Peyer's patch (tissue), 4 donors: ENCODE measurements at places on chromosomes 4 and X.

GRCh38 chr4:101356928-101357327, 9.6 kb upstream of the PPP3CA start:
- no peak for DNase-seq

DNA sequence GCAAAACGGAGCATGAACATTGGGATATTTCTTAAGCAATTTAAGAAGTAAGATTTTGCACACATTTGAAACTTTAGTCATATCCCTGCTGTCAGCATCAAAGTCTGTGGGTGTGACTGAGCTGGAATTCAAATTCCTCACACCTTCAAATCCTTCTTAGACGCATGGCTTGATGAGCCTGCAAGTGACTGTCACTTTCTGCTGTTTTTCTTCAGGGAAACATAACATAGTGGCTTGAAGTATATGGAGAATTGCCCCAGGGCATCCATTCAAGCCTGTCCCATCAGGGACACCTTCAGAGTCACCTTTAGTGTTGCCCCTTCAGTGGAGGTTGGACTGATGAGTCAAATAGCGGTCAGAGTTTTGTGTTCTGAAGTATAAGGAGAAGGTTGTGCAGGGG, 17.4 kb downstream of the FHDC1 start:
- no peak for DNase-seq

- DNase-seq = no peak
These were observed 65.3 kb downstream of the CLNK start for GRCh38 chr4:10619220-10619619.

- no peak for DNase-seq
These were observed 349.0 kb downstream of the MID1IP1 start for GRCh38 chrX:39150220-39150619.

DNA sequence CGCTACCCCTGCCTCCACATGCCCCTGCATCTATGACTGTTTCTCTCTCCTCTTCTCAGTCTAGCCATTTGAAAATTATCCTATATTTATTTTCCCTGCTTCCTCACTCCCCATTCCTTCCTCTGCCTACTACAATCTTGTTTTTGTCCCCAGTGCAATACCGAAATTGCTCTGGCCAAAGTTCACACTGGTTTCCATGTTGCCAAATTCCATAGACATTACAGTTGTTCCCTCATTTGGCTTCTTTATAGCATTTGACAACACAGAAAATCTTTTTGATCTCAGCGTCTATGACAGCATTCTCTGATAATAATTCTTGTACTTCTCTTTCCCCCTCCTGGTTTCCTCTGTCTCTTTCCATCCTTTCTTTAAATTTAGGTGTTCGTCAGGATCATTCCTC, 99.4 kb downstream of the GPR82 start:
- DNase-seq = no peak

DNA sequence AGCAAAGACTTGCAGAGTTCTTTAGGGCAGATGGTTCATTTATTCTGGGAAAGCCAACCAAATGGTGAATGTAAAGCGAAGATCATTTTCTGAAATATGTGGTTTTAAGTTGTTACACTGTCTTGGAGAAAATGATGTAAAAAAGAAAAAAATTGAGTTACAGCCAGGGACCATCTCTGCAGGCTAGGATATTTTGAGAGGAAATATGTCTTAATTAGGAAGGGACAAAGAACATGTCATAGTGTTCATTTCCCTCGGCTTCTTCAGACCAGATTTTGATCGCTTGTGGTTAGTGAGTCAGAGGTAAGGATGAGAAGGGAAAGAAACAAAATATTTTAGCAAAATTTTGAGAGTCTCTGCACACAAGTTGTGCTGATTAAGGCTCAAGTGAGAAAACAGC, 59.0 kb upstream of the C1QTNF7 start:
- DNase-seq = no peak

DNA sequence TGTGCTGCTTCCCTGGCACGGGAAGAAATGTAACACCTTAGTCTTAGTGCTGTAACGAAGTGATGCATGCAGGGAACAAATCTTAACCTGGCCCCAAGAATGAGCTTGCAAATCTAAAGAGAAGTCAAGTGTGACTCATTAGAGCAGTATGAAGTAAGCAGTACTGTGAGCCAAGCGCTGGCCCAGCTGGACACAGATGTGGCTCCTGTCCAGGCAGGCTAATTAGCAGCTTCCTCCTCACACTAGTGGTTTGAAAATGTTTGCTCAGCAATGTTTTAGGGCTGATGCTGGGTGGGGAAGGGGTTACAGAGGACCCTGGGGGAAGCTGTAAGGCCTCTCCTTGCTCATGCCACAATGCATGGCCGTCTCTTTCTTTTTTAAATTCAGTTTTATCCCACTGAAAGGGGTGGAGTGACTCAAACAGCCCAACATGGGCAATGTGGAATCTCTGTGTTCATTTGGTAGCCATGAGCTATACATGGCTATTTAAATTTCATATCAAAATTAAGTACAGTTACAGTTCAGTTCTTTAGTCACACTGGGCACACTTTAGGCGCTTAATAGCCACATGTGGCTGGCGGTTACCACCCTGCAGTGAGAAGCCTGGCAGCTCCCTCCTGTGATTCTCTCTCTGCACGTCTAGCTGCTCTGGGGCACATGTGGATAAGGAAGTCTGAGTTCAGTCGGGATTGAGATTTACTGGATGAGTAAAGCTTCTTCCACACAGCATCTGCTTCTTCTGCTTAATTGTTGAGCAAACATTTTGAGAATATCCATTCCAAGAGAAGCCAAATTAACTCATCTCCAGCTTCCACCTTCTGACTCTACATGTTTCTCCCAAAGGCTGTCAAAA, 48.8 kb downstream of the MAP7D2 start:
- peak; percentile 52 for DNase-seq

- DNase-seq = no peak
These were observed 983.7 kb upstream of the LCORL start for GRCh38 chr4:19005211-19005610.

GRCh38 chr4:182065255-182065654, 177.9 kb upstream of the TENM3 start:
- no peak for DNase-seq

DNA sequence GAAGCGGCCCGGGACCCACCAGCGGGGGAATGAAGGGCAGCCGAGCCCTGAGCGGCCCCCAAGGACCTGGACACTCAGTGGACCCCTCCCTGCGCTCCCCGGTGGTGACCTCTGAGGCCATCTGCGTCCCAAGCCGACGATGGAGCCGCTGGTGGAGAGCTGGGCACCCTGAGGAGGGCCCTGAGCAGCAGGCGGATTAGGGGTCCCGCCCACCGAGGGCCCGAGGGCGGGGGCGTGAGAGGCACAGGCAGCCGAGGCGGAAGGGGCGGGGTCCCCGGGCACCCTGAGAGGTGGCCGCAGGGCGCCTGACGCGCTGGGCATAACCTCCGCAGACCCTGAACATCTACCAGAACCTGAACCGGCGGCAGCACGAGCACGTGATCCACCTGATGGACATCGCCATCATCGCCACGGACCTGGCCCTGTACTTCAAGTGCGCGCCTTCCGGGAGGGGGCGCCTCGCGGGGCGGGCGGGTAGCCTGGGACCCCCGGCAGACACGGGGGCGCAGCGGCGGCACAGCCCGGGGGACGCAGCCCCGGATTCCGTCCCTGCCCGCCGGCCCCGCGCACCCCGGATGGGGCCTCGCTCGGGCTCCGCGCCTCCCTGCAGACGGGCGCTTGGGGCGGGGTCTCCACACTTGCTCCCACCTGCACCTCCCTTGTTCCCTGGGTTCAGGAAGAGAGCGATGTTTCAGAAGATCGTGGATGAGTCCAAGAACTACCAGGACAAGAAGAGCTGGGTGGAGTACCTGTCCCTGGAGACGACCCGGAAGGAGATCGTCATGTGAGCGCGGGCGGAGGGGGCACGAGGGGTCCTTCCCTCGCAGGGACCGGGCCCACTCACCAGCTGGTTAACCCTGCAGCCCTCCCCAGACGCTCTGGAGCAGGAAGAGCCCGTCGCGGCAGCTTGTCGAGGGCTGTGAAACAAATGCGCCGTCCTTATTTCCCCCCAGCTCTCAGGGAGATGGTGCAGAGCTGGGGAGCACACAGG, 10.3 kb downstream of the ATP5ME start:
- peak; percentile 81 for DNase-seq

DNA sequence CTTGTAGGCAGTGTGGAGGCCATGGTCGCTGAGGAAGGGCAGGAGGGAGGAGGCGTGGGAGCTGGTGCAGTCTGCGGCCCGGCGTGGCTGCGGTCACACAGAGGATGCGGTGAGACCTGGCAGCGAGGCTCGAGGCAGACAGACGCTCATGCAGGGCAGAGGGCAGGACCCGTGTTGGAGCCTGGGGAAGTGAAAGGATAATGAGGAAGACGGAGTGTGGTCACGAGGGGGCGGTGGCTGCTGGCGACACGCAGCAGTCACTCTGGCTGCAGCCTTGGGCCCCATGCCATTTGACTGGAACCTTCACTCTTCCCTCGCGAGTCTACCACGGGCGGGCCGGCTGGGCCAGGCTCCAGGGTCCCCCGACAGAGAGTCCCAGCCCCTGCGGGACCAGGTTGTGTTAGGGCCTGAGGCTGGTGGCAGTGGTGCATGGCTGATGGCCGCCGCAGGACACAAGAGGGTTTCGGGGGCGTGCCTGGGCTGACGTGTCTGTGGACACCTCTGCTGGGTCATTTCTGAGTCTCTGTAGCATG, 68.8 kb upstream of the HGFAC start:
- DNase-seq = peak; percentile 91

GRCh38 chrX:108702530-108702929, 33.8 kb downstream of the IRS4 start:
- DNase-seq = no peak

- no peak for DNase-seq
These were observed 563.3 kb upstream of the ZFP42 start for GRCh38 chr4:187432310-187432709.

GRCh38 chr4:52015366-52015765, 4.8 kb downstream of the LRRC66 start:
- DNase-seq = no peak

DNA sequence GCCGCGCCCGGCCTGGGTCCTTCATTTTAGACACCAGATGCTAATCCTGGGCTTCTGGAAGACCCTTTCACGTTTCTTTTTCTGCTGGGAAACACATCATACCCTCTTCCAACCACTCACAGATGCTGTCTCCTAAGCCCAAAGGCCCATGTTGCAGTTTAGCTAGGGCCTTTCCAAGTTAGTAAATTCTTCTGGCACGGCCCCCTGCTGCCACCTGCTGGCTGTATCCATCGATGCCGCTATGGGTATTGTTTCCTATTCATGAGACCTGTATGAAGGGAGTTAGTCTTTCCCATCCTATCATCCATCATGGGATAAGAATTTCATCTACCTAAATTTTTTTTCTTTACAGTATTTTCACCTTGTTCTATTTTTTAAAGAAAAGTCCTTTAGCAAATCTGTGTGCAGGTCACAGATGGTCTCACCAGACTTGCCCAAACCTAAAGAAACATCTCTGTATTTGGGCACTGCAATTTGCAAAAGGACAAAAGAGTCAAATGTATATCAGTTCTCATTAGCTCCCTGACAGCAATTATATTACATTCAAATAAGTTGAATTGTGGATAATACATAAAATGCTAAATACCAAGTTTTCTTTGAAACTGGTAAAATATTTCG, 37.8 kb upstream of the SLC9A7 start:
- peak; percentile 69 for DNase-seq
